ENCODE measurements at places on chromosomes 1 and 21. TPM values are rescaled to one million over a fixed set of nuclear protein-coding genes. Genes with fewer than 3 reads are reported as not detected.
A peak's percentile ranks its signal among the peaks of the same experiment; 100 is the strongest.

DNA sequence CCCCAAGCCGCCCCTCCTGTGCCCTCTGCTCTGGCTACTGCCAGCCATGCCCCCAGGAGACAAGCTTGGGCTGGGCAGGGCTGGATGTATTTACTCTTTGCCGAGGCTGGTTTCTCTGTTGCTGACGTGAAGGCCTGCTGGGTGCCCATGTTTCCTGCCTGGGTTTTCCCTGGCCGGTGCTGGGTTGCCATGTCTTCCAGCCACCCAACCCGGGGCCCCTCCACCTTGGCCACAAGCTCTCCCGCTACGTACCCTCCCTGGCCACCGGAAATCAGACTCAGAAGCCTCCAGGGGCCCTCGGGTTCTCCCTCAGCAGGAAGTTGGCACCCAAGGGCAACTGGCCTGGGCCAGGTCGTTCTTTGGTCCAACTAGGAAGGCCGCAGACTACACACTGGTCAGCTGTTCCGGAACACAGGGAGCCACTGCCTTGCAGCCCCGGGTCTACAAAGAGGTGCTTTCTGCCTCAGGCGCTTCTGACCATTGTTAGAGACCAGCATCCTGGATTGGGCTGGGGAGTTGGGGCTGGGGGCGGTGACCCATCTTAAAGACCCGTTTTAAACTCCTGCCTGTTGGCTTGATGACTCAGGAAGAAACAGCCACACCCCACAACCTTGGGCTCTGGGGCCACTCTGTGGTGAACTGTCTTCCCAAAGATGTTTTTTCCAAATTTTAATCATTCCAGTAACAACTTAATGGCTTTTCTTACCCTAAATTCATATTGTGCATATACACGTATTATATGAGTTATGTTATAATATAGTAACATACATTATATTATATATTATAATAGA, 71.2 kb upstream of the RUNX3 start:
- DNase-seq: no peak

Gene DNASE2B
- not detected for total RNA-seq

GRCh38 chr1:57017717-57018116, 51.9 kb upstream of the C8B start:
- no peak for DNase-seq

DNA sequence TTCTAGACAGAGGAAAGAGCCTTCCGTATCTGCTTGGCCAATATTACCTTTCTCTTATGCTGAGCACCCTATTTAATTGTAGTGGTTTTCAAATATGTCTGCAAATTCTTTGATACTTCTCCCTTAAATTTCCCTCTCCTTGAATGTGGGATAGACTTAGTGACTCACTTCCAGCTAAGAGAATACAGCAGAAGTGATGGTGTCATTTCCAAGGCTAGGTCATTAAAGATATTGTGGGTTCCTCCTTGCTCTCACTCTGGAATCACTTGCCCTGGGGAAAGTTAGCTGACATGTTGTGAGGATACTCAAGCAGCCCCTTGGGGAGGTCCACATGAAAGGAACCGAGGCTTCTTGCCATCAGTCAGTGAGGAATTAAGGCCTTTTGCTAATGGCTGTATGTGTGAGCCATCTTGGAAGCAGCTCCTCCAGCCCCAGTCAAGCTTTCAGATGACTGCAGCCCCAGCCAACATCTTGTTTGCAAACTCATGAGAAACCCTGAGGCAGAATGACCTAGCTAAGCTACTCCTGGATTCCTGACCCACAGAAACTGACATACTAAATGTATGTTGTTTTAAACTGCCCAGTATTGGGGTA, 8.1 kb upstream of the CITED4 start:
- DNase-seq: no peak

DNA sequence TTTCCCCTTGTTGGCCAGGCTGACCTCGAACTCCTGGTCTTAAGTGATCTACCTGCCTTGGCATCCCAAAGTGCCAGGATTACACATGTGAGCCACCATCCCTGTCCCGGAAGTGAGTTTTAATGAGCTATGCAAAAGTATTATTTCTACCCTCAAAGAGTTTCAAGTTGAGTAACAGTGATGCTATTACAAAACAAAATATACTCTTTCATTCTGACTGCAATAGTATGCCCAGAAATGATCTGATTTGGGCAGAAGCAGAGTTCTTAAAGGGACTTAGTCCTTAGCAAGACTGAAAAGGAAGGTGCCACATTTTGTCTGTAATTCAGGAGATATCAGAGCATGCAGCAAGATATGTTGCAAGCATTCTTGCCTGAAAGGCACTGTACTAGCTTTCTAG, 375.4 kb downstream of the NUF2 start:
- DNase-seq: no peak

DNA sequence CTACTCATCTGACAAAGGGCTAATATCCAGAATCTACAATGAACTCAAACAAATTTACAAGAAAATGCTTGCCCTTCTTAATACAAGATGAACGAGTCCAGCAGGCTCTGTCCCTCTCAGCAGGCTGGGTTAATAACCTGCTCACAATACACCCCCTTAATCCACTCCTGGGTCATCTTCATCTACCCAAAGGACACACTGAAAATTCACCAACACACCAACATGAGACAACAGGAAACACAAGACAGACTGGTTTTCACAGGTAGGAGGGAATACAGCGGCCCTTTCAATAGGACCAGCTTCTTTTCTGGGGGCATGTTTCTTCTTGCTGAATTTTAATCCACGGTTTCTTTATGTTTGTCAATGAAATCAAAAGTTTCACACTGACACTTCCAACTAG, 44.6 kb downstream of the SUSD4 start:
- no peak for DNase-seq

GRCh38 chr1:108017698-108018097, 52.7 kb upstream of the VAV3 start:
- no peak for DNase-seq

- DNase-seq: no peak
Observed at GRCh38 chr1:7591565-7591964, 179.5 kb upstream of the VAMP3 start.

- DNase-seq: peak; percentile 39
Observed at GRCh38 chr1:22105611-22106207, 37.2 kb downstream of the WNT4 start.

DNA sequence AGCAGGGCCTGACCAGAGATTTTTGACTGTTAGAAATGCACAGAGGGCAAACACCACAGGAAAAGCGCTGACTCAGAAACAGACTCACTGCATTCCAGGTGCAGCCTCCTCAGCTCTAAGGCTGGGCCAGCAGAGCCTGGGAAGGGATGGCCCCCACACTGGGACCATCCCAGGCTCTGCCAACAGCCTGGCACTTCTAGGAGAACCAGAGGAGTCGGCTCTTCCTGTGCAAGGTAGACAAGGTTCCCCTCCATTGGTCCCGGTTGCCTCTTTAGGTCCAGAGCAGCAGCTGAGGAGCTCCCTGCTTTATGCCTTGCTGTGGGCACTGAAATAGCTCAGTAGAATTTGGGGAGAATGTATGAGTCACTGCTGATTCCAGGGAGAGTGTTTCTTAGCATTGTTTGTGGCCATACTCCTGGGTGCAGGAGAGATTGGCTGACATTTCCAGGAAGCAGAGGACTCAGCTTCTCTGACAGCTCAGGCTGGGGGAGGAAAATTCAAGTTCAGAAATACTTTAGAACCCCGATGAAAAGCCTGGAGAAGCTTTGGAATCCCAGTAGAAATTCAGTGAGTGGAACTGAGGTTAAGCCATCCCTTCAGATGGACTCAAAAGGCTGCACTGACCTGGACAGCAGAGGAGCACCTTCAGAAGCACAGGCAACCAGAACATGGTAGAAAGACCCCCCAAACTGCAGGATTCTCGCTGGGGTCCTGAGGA, 19.7 kb downstream of the PRAMEF1 start:
- DNase-seq: no peak

DNA sequence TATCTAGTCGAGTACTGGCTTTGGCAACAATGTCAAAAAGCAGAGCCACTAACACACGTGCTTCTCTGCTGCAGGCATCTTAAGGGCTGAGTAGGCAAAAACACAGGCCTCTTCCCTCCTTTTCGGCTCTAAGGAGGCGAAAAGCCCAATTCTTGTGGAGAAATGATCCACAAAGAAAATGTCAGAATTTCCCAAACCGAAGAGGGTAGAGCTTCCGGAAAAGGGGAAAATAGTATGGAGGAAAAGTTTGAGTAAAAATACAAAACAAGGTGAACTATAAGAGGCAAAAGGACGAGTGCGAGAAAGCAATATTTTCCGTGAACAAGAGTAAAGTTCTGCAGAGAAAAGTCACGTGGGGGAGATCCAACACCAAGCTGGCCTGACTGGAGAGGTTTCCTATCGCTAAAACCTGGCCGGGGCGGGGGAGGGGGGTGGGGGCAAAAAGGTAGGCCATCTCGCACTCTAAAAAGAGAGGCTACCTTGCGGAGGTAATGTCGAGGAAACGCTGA, 551 bp downstream of the ZRANB2 start:
- DNase-seq: peak; percentile 36

Gene HCRTR1
- total RNA-seq: 0.27 TPM

Gene TEDDM1
- not detected for total RNA-seq

DNA sequence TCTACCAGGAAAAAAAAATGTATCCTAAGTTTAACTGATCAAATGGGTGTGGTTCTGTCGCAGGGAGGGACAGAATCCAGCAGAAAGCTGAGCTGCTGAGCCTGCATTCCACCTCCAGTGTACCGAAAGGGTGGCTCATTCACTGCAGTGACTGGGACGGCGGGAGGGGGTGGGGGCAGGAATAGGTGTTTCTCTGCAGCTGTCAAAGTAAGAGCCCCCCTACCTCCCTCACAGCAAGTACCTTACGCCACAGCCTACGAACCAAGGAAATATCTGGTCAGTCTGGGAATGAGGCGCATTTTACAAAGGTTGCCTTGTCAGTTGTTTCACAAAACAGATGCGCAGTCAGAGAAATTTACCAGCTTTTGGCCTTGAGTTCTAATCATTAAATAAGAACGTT, 1.7 kb downstream of the S100B start:
- DNase-seq: no peak

All from hematopoietic multipotent progenitor cell (in vitro differentiated cells).